CD8-positive, alpha-beta memory T cell (primary cell): ENCODE measurements at places on chromosomes 5 and 9.
A peak's percentile ranks its signal among the peaks of the same experiment; 100 is the strongest.

DNA sequence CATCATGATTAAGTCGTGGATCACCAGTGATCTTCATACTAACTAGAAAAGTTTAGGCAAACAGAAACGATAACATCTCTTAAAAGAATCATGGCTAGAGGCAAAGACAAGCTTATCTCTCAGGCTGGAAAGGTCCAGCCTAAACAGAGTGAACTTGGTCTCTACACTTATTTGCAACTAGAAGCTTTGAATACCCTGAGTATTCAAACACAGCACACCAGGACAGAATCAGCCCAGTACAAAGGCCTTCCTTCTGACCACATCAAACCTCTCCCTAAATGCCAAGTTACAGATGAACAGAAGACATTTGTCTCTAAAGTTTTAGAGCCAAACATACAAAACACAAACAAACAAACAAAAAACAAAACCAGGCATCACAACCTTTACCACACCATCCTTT, 57.2 kb downstream of the ELAVL2 start:
- no peak for DNase-seq
- no peaks in the 10 kb centered on the region for H3K36me3 ChIP-seq
- H3K4me1 ChIP-seq, result no peaks in the 10 kb centered on the region
- no peak overlapping the region for H3K27ac ChIP-seq

GRCh38 chr9:125787715-125788114, 40.5 kb downstream of the PBX3 start:
- no peak overlapping the region for H3K4me3 ChIP-seq
- H3K4me1 ChIP-seq, result no peaks in the 10 kb centered on the region
- no peaks in the 10 kb centered on the region for H3K27me3 ChIP-seq
- DNase-seq, result no peak

GRCh38 chr5:80754900-80755299, 100.1 kb upstream of the DHFR start:
- peak overlapping the region; percentile 15 for H3K4me3 ChIP-seq
- no peak overlapping the region for H3K27ac ChIP-seq
- H3K36me3 ChIP-seq, result no peaks in the 10 kb centered on the region
- H3K4me1 ChIP-seq, result peaks cover 45% of the 10 kb centered on the region

GRCh38 chr5:14851050-14851419, 20.5 kb downstream of the ANKH start:
- H3K27me3 ChIP-seq, result no peaks in the 10 kb centered on the region
- no peaks in the 10 kb centered on the region for H3K4me1 ChIP-seq
- no peak for DNase-seq
- no peak overlapping the region for H3K4me3 ChIP-seq

- H3K4me3 ChIP-seq, result no peak overlapping the region
- DNase-seq, result no peak
- H3K27ac ChIP-seq, result no peak overlapping the region
- H3K4me1 ChIP-seq, result no peaks in the 10 kb centered on the region
- H3K36me3 ChIP-seq, result no peaks in the 10 kb centered on the region
- H3K27me3 ChIP-seq, result no peaks in the 10 kb centered on the region
Observed at GRCh38 chr5:6026766-6027406, 351.5 kb downstream of the MED10 start.

DNA sequence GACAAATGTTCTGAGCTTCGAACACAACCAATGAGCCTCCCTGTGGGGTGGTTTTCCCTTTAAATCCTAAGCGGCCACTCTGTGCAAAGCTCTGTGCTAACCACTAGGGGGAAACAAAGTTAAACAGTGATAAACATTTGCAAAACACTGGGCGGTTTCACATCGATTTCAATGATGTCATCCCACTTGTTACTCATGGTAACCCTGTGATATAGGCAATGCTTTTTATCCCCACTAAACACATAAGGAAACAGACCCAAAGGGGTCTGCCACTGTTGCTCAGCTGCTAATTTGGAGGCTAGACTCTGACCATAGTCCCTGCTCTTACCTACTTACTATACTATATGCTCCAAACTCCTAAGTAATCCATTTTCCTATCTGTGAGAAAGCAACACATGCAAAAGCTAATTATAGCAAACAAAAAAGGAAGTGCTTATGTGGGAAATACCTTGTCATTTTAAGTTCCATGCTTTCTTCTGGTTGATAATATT, 57.3 kb downstream of the PTPN3 start:
- no peaks in the 10 kb centered on the region for H3K36me3 ChIP-seq
- H3K27ac ChIP-seq, result no peak overlapping the region
- peak; percentile 7 for DNase-seq
- H3K27me3 ChIP-seq, result no peaks in the 10 kb centered on the region

- no peak overlapping the region for H3K27ac ChIP-seq
- no peak overlapping the region for H3K4me3 ChIP-seq
- no peak for DNase-seq
- H3K4me1 ChIP-seq, result no peaks in the 10 kb centered on the region
- no peaks in the 10 kb centered on the region for H3K27me3 ChIP-seq
Observed at GRCh38 chr9:115141612-115142011, 23.7 kb upstream of the TNC start.

DNA sequence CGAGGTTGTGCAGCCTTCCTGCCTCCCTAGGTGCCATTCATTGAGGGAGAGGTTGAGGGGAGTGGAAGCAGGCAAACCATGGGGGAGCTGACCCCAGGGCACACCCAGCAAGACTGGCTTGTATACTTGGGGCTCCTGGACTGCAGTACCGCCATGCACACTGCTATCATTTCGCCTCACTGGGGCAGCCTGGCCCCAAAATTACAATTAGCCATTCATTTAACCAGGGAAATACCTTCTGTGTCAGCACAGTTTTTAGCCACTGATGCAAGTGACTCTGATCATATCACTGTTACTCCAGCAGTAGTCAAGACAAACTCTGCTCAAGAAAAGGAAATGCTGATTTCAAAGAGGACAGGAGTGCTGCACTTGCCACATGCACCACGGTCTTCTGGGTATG, 109.7 kb downstream of the TRIO start:
- H3K36me3 ChIP-seq, result no peaks in the 10 kb centered on the region
- H3K4me1 ChIP-seq, result no peaks in the 10 kb centered on the region
- H3K27ac ChIP-seq, result no peak overlapping the region
- no peaks in the 10 kb centered on the region for H3K27me3 ChIP-seq

- no peaks in the 10 kb centered on the region for H3K36me3 ChIP-seq
- peaks cover 7% of the 10 kb centered on the region for H3K4me1 ChIP-seq
Observed at GRCh38 chr9:133585481-133586351, 23.5 kb downstream of the FAM163B start.
